ENCODE measurements at places on chromosomes 16 and 17.
A peak's percentile ranks its signal among the peaks of the same experiment; 100 is the strongest.

DNA sequence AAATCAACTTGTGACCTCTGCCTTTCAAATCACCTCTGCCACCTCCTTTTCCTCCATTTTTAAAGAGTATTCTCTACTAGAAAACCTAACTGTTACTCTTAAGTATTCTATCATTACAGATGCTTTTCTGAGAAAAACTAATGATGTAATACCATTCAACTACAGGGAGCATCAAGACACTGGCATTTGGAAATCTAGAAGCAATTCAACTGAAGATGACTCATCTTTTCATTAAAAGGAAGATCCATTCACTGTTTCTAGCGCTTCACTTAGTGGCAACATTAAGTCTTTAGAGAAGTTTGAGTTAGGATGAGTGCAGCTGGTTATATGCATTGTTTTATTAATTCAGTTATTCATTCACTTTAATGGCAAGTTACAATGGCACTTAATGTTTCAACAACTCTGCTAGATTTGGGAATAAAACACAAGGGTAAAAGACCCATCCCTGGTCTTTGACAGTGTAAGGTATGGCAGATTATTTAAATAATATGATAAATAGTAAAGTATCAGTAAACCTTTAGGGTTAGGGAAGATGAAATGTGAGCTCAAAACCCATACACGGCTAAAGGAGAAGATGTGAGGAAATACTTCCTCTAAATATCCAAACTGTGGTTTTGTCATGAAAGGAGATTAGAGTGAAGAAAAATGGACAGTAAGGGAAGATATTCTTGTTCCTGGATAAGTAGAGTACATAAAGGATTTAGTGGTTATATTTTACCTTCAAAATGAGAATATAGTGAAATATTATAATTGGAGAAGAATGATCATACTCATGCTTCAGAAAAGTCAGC, 61.7 kb downstream of the KCNJ2 start:
- no peak for DNase-seq

DNA sequence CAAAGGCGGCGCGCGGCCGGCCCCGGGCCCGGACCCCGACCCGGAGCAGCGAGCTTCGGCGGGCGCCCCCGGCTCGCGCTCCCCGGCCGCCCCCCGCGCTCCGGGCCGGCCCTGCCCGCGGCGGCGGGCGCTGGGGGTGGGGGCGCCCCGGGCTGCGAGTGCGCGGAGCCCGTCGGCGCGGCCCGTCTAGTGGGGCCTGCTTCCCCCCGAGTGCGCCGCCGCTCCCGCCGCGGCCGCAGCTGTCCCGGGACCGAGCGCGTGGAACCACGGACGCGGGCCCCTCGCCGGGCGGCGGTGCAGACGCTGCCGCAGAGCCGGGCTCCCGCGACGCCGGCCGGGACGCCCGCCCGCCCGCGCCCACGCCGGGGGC, 308 bp downstream of the ADCY9 start:
- DNase-seq, result no peak

DNA sequence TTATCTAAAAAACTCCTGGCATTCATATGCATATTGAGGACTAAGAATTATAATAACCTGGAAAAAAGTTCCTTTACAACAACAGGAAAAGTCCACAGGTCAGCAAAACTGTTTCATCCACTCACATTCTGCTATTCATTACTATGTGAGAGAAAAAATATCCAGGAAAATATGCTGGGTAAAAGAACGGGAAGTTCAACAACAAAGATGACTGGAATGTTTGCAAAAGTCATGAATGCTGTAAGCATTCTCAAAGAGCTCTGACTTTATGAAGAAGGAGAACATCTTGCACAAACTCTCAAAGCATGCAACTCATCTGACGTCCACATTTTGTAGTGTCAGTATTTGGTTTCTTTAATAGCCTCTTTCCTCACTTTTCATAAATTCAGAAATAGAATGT, 56.9 kb upstream of the ALDH3A1 start:
- no peak for DNase-seq

DNA sequence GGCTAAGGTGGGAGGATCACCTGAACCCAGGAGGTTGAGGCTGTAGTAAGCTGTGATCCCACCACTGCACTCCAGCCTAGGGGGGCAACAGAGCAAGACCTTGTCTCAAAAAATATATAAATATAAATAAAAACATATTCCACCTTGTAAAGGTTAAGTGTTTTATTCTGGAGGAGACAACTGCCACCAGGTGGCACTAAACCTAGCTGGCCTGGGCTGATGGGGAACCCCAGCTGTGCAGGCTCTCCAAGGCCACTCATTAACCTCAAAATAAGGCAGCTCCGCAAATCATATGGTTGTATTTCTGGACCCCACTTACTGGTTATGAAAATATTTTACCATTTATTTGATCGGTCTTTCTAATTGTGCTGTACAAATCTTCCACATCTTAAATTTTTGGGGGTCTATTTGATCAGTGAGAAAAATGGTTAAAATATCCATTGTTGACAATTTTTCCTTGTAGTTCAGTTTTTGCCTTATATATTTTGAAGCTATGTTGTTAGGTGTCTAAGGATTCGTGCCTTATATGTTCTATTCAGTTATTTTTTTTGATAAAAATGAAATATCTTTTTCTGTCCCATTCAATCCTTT, 8.5 kb upstream of the ICAM2 start:
- peak; percentile 50 for DNase-seq

DNA sequence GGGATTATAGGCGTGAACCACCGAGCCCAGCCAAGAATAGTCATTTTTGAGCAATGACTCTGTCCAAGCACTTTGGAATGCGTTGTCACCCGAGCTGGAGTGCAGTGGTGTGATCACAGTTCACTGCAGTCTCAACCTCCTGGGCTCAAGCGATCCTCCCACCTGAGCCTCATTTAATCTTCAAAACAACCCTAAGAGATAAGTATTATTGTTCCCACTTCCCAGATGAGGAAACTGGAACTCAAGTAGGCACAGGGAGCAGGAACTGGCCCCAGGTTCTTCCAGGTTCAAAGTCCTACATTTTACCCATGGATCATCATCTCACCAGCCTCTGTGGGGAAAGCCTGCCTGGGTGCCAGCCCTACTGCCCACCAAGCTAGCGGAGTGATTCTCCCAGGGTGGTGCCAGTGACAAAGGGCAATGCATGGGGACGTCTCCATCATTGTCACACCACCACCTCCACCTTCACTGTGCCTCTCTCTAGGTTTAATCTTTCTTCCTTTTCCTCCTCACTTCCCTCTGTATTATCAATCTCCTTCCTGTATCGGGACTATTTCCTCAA, 11.3 kb upstream of the RNF157 start:
- no peak for DNase-seq

DNA sequence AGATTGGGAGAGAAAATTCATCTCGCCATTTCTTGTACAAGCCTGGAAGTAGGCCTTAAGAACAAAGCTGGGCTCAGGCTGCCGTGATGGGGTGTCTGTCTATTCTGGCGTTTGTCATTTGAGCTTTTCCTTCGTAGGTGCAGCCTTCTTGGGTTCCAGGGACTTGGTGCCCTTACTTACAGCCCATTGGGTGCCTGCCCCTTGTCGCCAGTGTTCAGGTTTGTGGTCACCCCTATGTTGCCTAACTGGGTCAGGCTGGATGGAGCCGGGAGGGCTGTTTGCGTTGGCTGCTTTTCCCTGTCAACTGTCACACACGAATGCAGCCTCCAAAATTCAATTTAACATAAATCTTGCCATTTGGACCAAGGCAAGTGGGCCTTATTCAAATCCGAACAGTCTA, 23.7 kb upstream of the MED9 start:
- DNase-seq, result no peak

DNA sequence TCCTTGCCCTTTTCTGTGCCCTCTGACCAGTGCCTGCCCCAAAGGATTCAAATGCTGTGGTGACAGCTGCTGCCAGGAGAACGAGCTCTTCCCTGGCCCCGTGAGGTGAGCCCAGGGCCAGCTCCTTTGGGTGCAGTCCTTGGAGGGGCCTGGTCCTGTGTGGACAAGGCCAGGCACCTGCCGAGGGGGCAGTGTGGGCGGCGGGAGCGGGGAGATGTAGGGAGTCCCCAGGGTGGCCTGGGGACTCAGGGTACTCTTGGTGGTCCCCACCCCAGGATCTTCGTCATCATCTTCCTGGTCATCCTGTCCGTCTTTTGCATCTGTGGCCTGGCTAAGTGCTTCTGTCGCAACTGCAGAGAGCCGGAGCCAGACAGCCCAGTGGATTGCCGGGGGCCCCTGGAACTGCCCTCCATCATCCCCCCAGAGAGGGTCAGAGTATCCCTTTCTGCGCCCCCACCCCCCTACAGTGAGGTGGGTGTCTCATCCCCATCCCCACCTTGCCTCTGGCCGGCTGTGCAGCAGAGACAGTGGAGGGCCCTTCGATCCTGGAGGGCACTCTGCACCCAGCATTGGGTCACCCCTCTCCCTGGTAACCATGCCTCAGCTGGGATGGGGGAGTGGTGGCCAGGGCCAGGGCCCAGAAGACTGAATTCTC, 4.4 kb downstream of the TMEM92 start:
- DNase-seq, result no peak

DNA sequence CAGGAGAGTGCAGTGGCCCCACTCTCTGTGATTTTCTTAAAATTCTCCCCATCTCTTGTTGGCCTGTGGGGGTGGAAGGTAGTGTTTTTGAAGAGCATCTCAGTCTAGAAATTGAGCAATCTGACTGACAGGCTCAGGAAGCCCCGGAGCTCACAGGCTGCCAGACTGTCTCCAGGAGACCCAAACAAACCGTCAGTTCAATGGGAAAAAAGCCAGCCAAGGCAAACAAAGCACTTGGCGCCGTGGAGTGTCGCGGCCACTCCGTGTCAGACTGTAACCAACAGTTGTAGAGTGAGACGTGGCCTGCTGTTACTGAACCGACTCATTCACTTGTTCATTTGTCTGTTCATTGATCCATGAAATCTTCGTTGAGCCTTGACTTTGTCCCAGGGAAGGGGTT, 33.7 kb downstream of the RGS9 start:
- DNase-seq, result no peak

GRCh38 chr16:87418216-87418615, 26.1 kb downstream of the MAP1LC3B start:
- no peak for DNase-seq

GRCh38 chr16:50836121-50836621, 94.3 kb downstream of the CYLD start:
- DNase-seq, result no peak

GRCh38 chr16:55390630-55391237, 66.7 kb downstream of the IRX6 start:
- DNase-seq, result no peak

GRCh38 chr16:17668386-17668785, 197.6 kb upstream of the XYLT1 start:
- DNase-seq, result no peak

DNA sequence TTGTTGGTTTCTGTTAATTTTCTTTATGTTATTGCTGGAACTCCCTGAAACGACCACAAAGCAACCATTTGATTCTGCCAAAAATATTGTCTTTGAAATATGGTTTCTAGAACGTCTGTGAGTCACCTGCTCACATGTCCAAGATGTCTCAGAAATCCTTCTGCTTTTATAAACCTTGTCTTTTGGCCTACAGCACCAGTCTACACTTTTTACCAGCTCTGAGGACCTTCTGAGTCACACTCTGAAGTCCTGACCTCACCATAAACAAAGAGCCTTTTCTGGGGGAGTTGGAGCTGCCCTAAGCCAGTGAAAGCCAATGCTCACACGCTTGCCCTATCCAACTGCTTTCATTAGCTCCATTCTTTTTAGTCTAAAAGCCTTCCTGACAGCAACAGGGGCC, 55.5 kb downstream of the GRIN2A start:
- DNase-seq, result no peak

GRCh38 chr17:13601322-13601775, 380 bp downstream of the HS3ST3A1 start:
- no peak for DNase-seq

DNA sequence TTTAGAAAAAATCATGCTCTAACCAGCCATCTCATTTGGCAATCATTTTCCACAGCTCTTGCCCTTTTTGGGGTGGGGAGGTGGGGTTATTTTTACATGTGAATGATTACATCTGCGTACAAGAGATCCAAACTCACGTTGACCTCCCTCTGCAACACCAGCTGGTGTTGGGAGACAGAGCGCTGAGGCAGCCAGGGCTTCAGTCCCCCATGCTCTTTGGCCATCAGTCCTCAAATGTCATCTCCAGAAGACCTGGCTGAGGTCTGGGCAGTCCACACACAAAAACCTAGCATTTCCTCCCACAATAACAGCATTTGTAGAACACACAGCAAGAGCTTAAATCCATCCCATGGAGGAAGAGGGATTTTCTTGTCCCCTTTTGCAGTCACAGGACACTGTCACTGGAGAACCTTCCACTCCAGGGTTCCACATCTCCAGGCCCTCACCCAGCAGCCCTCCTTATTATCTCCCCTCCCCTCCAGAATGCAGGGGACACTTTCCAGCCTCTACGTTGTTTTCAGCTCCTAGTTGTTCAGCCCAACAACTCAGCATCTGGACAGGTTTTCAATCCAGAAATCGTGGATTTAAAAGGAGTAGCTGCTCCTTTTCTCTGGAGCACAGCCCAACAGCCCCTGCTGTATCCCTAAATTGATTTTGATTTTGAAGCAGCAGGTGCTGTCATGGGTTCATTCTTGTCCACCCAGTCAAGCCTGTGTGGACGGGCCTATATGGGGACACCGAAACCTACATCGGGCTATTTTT, 21.1 kb downstream of the MEOX1 start:
- no peak for DNase-seq

DNA sequence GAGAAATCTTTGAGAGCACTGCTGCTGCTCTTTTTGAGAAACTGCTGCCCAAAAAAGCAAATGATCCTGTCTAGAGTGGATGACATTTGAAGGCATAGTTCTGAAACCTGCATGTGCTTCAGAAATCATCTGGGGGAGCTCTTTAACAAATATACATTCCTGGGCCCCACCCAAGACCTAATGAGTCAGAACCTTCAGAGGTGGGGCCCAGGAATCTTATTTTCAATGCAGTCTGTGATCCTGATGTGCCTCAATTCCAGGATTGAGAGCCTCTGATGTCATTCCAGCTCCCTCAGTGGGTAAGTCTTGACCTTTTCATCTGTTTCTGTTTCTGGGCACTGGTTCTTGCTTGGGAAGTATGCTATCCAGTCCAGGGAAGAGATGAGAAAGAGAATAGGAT, 42.3 kb downstream of the HNF1B start:
- no peak for DNase-seq

DNA sequence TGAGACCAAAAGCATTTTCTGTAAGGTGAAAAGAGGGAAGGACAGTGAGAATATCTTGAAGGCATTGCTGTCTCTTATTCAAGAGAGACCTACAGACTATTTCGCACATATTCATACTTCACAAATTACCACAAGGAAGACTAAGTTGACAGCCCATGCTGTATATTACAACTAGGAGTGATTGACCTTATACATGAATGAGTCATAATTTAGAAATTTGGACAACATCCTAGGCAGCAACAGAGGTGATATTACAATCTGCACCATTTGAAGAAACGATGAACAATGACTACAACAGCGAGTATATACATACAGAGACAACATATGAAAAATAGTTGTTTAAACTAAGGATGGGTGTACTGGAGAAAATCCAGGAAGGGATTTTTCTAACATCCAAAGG, 971.7 kb downstream of the CDH11 start:
- DNase-seq, result no peak

- peak; percentile 60 for DNase-seq
These were observed 6.0 kb downstream of the CAPN15 start for GRCh38 chr16:533391-534123.

All from ELF-1 (cell line).